ENCODE measurements at places on chromosomes 11 and 22.

GRCh38 chr11:48900131-48900800 is 83.4 kb downstream of the TRIM51G start:
- no peak for DNase-seq

GRCh38 chr11:113197446-113197845 is 116.9 kb upstream of the TTC12 start:
- DNase-seq = no peak

- no peak for DNase-seq
Measured at GRCh38 chr11:123047266-123047946, 14.5 kb downstream of the HSPA8 start.

DNA sequence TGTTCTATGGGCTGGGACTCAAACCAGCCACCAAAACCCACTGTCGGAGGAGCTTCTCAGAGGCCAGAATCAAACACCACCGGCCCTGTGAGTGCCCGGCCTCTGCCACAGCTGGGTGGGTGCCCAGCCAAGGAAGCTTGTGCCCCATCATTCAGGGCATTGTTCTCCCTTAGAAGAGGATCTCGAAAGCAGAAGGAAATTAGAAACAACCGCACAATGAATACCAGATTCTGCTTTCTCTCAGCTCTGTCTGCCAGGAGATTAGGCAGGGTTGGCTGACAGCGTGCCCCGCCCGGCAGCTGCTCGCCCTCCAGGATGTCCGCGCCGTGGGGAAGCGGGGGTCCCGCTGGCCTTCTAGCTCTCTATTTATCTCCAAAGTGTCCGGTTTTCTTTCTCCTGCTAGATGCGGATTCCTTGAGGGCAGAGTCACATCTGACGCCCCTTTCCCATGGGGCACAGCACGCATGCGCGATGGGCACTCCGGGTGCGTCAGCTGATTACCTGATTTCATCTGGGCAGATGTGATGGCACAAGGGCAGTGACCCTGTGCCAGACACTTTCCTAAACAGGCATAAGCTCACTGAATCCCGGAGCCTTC is 25.5 kb downstream of the SCGB1A1 start:
- DNase-seq = peak; percentile 11

DNA sequence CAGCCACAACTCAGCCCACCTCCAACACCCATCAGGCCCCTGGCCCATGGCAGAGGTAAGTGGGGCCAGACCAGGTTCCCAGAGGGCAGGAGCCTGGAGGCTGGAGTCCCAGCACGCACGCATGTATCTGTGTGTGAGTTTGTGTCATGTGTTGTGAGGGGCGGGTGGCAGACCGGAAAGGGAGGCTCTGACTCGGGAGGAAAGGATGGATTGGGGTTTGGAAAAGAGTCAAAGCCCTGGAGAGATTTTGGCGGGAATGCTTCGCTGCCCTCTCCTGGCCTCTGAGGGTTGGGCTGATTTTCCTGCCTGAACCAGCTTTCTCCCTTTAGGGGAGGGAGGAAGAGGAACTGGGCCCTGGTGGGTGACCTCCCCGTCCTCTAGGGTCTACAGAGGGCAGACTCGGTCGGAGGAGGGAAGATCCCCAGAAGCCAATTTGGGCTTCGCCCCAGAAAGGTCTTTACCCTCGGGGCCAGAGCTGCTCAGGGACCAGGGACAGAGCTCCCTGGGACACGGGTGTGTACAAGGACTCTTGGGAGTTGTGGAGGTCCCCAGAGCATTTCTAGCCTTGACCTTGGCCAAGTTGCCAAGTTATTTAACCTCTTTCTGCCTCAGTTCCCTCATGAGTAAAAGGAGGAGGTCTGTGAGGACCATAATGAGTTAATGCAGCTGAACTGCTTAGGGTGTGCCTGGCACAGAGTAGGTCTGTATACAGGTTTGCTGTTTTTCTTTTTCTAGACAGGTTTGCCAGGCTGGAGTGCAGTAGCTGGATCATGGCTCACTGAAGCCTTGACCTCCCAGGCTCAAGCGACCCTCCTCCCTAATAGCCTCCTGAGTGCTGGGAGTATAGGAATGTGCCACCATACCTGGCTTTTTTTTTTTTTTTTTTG is 6.9 kb downstream of the C11orf68 start:
- DNase-seq = no peak

DNA sequence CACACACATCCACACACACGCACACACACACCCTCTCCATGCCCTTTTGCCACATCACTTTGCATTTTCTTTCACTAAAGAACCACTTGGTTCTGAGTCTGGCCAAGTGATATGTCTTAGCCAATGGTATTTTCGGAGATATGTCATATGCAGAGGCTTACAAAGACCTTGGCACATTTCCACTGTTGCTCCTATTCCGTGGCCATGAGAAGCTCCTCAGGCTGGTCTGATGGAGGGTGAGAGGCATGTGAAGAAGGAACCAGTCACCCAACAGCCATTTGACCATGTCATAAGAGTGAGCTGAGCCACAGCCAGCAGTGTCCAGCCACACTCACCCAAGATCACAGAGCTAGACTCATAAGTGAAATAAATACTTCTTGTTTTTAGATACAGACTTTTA is 212.6 kb upstream of the NAV2 start:
- no peak for DNase-seq

GRCh38 chr11:3939651-3940190 is 84.3 kb downstream of the STIM1 start:
- DNase-seq = no peak

DNA sequence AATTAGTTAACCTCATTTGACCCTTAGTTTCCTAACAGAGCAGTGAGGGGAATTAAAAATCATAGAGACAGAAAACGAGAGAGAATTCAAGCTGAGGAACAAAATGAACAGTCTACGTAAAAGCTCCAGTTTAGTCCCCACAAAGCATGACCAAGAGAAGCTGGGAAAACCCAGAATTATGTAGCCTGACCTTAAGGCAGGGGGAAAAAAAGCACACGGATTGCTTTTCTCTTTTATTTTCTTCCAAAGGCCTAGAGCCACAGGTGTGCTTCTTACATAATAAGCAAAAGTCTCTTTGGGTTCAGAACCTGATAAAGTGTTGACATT is 514 bp upstream of the AMBRA1 start:
- DNase-seq = no peak

DNA sequence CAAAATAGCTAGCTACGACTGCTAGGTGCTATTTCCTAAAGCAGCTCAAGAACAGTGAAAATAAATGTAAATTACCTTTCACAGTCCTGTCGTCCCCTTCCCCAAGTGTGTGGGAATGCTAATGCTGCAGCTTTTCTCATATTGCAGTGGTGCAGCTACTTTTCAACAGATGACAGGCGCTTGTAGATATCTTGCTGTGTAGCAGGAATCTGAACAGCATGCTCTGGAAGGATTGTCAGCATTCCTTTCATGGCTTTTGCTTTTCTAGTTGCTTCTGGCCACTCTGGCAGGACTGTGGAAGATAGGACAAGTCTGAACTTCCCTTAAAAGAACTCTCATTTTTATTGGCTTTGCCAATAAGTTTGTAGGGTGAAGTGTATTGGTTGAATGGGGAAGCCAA is 18.8 kb downstream of the FAR1 start:
- no peak for DNase-seq

- DNase-seq = no peak
Measured at GRCh38 chr11:924406-925157, 1.1 kb upstream of the AP2A2 start.

DNA sequence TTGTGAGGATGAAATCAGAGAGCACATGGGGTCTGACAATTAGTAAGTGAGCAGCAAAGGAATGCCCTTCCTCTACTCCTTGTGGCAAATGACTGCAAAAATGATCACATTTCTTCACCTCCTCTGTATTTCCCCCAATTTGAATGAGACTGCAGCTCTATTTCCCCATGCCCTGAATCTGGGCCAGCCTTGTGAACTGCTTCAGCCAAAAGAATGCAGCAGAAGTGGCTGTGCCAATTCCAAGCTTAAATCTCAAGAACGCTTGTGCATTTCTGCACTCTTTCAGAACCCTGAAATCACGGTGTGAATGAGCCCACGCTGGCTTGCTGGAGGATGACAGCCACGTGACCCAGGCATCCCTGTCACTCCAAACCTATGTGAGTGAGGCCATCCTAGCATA is 9.9 kb downstream of the SLC43A3 start:
- DNase-seq = no peak

DNA sequence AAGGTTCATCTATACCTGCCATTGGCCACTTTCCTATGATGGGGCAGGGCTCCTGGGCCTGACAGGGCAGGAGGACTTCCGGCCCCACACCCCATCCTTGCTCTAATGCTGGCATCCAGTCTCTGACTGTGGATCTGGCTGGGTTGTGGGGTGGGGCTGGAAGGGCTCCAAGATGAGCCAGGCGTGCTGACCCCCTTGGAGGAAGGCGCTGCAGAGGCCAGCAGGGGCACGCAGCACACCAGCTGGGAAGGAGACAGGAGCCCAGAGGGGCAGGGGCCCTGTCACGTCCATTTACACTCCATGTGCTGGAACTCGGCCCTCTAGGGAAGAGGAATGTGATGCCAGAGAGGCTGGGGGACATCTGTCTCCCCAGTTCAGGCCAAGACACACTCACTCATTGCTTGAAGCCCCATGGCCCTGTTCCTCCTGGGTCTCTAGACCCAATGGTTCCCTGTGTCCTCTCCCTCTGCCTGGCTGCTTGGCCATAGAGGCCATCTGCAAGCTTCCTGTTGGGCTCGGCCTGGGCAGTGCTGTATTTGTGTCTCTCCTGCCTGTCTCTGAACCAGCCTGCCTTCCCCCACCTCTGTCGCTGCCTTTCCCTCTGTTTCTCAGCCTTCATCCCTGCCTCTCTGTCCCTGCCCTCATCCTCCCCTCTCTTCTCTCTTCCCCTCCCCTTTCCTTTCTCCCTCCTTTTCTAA is 67.5 kb upstream of the NECTIN1 start:
- no peak for DNase-seq

- DNase-seq = no peak
Measured at GRCh38 chr11:85627332-85627997, at the start of gene DLG2. Gene DLG2 (minus strand): TSS chr11:85627344.

- DNase-seq = no peak
Measured at GRCh38 chr11:57787920-57788702, 26.5 kb downstream of the CTNND1 start.

GRCh38 chr11:15180212-15180792 is 65.6 kb downstream of the INSC start:
- no peak for DNase-seq

DNA sequence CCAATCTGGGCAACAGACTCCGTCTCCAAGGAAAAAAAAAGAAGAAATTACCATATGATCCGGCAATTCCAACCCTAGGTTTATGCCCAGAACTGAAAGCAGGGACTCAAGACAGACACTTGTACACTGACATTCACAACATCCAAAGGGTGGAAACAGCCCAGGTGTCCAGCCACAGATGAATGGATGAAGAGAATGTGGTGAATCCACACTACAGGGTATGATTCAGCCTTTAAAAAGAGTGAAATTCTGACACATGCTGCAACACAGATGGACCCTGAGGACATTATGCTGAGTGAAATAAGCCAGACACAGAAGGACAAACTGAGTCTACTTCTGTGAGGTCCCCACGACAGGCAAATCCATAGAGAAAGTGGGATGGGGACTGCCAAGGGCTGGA is 43.9 kb downstream of the SGSM3 start:
- DNase-seq = no peak

DNA sequence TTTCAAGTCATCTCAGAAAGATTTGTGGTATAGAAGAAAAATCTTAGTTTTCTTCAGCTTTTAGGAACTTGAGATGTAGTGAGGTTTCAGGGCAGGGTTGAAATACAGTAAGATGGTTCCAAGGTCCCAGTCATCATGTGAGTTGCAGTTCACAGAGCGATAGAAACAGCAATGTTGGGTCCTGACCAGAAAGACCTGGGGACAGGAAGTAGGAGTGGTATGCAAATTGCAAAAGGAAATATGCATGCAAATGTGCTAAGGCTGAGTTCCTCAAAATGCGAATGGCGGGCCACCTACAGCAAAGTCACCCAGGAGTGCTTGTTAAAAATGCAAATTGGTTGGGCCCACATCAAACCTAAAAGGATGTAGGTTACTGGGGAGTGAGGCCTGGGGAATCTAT is 1032.7 kb upstream of the TENM4 start:
- no peak for DNase-seq

DNA sequence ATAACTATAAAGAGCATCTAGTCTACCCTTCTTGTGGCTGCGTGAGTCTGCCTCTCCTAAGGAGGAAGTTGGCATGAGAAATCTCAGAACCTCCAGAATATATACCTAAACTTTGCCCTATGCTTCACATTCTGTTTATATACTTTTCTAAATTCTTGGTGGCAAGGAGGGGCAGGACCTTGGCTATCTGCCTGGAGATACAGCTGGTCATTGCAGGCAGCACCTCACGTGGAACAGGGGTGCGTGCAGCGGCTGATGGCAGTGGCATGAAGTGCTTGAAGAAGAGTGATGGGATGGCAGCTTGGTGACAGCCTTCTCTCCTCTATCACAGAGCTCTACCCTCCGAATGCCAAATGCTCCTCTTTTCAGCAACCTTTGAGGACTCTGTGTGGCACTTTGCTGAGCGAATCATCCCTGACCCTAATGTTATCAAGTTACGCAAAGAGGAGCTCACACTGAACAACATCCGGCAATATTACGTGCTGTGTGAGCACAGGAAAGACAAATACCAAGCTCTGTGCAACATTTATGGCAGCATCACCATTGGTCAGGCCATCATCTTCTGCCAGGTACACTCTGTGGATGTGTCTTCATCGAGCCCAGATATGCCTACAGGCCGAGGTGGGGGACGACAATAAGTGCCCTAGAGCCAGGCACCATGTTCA is 12.5 kb downstream of the DDX25 start:
- no peak for DNase-seq

GRCh38 chr11:125433454-125434121 is 62.5 kb downstream of the FEZ1 start:
- no peak for DNase-seq

DNA sequence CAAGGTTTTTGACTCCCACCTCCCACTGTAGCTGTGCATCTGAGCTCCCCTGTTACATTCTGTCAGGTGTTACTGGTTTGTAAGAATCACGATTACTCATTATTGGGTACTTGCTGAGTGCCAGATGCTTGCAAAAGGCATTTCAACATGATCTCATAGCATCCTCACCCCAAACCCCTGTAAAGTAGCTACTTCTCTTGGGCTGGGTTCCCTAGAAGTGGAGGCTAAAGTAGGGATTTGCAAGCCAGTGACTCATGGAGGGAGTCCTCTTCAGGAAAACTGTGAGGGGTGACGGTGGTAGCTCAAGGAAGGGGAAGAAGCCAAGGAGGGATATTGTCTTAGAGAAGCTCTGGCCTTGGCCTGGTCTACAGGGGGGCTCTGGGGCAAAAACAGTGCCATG is 78.6 kb downstream of the TIMP3 start:
- no peak for DNase-seq

All from activated CD8-positive, alpha-beta memory T cell treated with anti-CD3 and anti-CD28 coated beads for 1 hour (primary cell).